ENCODE measurements at places on chromosomes 2 and 18.

GRCh38 chr2:179654806-179655205, 206.6 kb downstream of the ZNF385B start:
- no peak for DNase-seq

DNA sequence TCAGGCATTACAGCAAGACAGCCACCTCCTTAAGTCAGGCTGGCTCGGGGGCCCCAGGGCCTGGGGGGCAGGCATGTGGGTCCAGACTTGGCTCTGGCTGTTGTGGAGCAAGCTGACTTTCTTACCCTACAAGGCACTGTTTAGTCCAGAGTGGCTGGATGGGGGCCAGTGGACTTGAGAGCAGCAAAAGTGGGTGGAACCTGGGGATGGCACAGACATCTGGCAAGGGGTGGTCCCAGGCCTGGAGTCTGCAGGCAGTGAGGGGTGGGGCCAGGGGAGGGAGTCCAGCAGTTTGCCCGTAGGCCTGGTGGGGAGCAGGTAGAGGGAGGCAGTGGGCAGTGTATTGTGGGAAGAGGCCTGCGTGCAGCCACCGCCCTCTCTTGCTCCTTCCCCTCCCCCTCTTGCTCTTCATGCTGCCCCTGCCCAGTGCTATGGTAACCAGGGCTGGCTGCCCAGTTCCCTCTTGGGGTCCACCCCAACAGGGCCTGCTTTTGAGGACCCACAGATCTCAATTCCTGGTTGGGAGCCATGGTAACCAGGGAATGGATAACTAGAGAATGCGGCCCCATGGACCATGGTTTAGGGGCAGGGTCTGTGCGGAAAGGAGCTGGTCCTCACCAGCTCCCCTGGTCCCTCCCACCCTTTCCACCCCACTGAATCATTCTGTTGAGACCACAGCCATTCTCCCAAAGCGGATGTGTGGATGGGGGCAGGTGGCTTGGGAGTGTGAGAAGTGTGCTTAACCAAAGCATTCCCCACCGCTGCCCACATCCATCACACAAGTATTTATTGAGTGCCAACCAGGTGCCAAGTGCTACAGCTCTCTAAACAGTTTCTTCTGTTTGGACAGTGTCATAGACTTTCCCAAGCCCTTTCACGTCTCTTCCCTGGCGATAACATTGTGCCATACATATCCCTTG, 19.3 kb downstream of the SPEG start:
- DNase-seq = peak; percentile 85

DNA sequence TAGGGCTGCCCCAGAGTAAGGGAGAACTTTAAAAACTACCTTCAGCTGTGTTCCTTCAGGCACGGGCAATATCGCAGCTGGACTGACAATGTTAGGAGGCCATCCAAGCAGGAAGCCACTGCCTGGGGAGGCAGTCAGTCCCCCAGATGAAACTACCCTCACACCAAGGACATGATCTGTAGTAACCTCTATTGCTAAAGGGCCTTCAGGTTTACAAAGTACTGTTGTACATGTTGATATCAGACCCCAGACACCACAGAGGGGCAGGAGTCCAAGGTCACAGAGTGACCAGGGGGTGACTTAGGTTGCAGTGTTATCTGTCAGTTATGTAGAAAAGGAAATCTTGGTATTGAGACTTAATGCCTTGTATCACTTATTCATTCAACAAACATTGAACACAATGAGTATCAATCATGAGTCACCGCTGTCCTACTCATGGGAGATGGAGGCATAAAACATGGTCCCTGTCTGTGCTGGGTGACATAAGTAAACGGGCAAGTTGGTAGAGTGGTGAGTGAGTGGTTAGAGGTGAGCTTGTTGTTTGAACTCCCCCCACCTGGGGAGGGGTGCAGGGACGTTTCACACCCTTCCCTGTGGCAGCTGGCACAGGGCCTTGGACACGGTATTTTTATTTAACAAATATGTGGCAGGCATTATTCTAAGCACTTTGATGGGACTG, 7.1 kb downstream of the CABLES1 start:
- DNase-seq = no peak

- DNase-seq = no peak
These were observed at the start of gene GPR55 for GRCh38 chr2:230924470-230925341. TSS of gene GPR55 (minus strand) at chr2:230925242. CDS start at chr2:230910962, 14,280 bp downstream.

- DNase-seq = no peak
These were observed 61.0 kb downstream of the PDE1A start for GRCh38 chr2:182365855-182366254.

GRCh38 chr2:231124838-231125568, at the start of gene HTR2B:
TSS of gene HTR2B (minus strand) at chr2:231125042. CDS start at chr2:231123764, 1,278 bp downstream.
- DNase-seq = no peak

DNA sequence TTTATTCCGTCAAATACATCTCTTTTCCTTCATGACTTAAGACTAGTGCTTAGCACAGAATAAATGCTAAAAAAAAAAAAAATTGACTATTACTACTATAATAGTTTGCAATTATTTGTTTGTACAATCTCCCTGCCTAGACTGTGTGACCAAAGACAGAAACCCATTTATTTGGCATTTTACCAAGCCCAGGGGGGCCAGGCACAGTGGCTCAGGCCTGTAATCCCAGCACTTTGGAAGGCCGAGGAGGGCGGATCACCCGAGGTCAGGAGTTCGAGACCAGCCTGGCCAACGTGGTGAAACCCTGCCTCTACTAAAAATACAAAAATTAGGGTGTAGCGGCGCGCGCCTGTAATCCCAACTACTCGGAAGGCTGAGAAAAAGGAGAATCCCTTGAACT, 1.4 kb downstream of the ASB3 start:
- DNase-seq = no peak

DNA sequence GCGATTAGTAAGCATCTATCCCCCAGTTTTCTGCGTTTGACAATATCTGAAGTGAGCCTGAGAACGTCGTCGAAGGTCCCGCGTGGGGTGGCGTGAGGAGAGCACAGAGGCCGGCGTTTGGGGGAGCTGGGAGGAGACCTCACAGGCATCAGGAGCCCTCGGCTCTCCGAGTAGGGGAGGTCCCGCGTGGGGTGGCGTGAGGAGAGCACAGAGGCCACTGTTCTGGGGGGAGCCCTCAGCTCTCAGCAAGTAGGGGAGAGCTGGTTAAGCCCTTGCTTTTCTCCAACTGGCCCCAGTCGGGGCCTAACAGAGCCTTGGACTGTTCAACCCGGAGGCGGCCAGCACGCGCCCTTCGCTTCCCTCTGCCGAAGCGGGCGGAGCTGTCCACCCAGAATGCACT, 134.3 kb downstream of the NFATC1 start:
- DNase-seq = no peak

- peak; percentile 33 for DNase-seq
These were observed 109.8 kb upstream of the SIX2 start for GRCh38 chr2:45119038-45119437.

- DNase-seq = peak; percentile 78
These were observed 79.6 kb downstream of the USP40 start for GRCh38 chr2:233486778-233487552.

DNA sequence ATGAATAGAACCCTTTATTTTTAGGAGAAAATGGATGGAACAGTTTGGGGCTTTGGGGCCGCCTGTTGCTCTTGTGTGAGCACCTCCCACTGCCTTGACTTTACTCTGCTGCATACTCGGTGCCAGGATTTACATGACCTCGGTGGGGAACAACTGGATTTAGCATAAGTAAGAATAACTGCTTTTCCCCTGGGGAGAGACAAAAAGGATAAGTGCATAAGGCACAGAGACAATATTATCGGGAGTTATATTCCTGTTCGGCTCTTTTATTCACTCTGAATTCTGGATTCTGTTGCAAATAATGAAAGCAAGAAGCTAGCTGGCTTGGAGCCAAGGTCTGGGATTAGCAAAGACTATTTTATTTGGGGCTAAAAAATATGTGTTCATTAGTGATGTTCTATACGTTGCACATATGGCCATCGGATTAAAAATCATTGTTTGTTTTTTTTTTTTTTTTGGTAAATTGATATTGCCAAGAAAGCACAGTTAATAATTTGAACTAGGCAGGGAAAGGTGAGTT, 69.8 kb downstream of the CYBRD1 start:
- DNase-seq = no peak

GRCh38 chr18:46296656-46297055, 192.5 kb downstream of the HAUS1 start:
- DNase-seq = no peak

GRCh38 chr2:152015552-152015951, 83.3 kb downstream of the CACNB4 start:
- no peak for DNase-seq

- no peak for DNase-seq
These were observed 209.9 kb downstream of the TNS1 start for GRCh38 chr2:217792626-217793527.

DNA sequence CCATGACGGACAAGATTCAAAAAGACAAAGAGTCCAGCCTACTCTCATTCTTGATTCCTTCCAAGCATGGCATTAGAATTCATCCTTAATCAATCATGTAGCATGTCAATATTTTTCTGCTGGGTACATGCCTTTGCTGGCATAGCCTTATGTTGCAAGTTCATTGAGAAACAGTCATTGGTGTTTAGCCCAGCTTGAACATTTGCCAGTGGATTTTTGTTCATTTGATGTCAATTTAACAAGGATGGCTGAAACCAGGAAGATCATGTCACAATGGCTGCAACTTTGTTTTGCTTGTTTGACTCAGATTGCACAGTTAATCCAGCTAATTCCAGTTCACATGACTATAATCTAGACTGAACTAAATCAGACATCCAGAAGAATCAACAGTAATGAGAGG, 1132.2 kb downstream of the LRP1B start:
- no peak for DNase-seq

GRCh38 chr2:28393114-28393836, 617 bp downstream of the FOSL2 start:
- peak; percentile 64 for DNase-seq

- no peak for DNase-seq
These were observed 4.0 kb downstream of the VWA3B start for GRCh38 chr2:98090951-98091350.

DNA sequence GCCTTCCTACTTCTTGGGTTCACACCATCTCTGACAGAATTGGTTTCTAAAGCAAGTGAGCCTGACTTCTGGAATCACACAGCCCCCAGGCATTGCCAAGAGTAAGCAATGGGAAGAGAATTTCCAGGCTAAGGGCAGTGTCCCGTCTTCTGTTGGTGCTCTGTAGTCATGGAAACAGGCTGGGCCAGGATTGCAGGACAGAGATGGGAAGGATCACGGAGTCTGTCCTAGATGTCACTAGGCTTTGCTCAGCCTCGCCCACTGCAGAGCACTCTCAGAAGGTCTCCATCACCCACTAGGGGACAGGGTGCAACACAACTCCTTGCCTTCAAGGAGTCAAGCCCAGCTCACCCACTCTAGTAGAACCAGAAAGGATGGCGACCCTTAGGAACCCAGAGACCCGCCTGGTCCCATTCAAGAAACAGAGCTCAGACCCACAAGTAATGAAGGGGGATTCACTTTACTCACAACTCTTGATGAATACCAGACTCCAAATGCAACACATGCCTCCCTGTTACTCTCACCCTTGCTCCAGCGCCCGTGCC, 48.6 kb upstream of the TEX51 start:
- no peak for DNase-seq

GRCh38 chr2:143968860-143969259, 551.1 kb downstream of the ZEB2 start:
- DNase-seq = no peak

- no peak for DNase-seq
These were observed 64.7 kb downstream of the CCDC178 start for GRCh38 chr18:33375829-33376228.

DNA sequence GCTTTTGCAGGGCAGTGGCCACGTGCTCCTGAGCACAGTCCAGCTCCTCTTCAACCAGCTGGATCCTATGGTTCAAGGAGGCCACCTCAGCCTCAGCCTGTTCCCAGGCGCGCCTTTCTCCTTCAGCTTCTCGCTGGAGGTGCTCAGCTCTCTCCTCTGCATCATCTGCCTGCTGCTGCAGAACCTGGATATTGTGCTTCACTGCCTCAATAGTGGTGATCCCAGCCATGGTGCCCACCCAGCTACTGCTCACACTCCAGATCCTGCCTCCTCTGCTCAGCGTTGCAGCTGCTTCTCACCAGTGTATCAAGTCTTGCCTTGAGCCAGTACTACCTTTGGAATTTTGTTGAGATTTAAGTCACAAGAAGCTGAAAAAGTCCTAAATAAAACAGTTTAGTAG, 67.9 kb downstream of the ASXL2 start:
- DNase-seq = no peak

- no peak for DNase-seq
These were observed 49.5 kb downstream of the TGIF1 start for GRCh38 chr18:3499501-3499900.

GRCh38 chr2:222452422-222452950, 28.1 kb downstream of the SGPP2 start:
- DNase-seq = no peak

DNA sequence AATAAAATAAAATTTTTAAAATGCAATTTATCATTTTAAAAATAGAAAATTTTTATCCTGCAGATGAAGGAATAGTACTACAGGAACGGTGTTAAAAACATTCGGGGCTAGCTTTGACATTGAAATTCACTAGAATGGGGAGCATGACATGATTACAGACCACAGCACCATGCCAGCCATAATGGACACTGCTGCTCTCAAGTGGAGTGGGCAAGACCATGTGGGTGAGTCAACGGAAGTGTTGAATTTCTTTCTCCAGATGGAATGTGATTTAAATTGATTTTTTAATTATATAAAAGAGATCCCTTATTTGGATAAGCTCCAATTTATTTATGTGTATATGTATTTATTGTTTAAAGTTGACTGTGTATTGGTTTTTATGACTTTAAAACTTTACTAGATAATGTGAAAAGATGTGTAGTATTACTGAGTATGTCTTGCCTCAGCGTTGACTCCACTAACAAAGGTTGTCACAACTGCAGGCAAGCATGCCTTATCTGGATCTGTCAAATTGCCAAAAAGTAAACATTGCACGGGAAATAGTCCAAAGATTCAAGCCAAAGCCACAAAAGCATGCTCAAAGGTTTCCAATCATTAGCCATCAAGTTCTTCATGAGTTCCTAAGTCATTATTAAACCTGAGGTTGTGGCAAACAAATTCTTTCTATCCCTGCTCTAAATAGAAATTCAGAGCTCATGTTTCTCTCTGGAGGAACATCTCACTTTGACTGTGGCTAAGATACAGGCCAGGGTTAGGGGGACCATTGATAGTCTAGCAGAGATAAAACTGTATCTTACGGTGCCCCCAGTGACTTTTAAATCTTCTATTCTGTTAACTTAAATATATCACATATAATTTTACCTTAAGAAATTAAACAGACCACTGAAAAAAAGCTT, 536.9 kb downstream of the TMX3 start:
- peak; percentile 99 for DNase-seq

DNA sequence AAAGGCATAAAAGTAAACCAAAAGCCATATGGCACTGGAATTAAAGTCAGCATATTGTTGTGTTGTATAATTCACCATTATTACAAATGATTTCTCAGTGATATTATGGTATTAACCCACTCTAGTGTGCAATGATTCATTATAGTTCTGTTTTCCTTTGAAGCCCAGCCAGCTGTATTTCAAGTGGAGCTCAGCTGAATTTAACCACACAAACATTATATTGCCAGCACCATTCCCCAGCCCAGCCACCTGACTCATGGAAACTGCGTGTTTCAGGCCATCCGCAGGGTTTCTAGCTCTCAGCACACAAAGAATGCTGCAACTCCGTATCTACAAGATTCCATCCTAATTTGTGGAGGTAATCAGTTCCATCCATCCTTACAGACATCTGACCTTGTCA, 166.8 kb upstream of the CHAC2 start:
- no peak for DNase-seq

- DNase-seq = no peak
These were observed 59.3 kb upstream of the STPG4 start for GRCh38 chr2:47214385-47214784.
